Hematopoietic multipotent progenitor cell treated with erythropoietin and hydrocortisone succinate and interleukin-3 and kit ligand, for 15 days (in vitro differentiated cells): ENCODE measurements at places on chromosomes 4 and X.

DNA sequence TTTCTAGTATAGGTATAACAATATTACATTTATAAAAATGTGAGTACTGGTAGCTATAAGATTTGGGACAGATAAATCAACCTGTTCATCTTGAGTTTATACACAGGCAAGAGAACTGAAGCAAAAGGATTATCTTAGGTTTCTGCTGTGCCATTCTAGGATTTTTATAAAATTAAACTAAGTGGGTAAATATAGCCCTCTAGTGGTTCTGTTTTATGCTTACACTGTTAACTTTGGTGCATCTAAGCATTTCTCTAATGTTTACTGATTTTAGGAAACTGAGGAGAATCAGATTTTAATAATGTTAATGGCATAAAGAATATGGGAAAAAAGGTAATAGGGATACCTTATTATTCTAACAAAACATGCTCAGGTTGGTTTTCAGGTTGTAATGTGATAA lies 1.1 kb upstream of the RRH start:
- peak; percentile 58 for DNase-seq

DNA sequence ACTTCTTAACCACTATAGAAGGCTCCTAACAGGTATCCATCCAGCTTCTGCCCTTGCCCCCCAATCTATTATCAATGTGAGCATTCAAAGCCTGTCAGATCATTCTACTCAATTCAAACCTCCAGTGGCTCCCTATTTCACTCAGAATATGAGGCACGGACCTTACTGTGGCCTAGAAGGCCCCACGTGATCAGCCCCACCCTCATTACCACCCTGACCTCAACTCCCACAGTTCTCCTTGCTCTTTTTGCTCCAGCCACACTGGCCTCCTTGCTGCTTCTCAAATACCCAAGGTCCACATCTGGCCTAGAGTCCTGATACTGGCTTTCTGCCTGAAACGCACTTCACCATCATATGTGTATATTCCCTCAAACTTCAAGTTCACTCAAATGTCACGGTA lies 18.7 kb downstream of the SEPSECS start:
- DNase-seq: no peak

DNA sequence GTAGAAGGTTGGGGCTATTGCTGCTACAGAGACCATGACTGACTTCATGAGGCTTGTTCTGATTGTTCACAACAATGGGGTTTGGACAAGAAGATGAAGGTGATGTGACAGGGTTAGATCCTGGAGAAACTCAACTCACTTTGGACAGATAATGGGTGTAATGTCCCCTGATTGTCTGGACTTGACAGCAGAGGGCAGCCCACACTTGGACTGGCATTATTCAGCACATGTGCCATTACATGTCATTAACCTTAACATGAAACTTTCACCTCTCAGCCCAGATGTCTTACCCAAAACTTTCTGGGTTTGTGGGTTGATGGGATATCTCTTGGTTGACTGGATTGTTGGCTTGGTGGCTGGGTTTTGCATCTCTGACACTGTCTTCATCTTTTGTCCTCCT lies 101.5 kb downstream of the MXRA5 start:
- DNase-seq: no peak

DNA sequence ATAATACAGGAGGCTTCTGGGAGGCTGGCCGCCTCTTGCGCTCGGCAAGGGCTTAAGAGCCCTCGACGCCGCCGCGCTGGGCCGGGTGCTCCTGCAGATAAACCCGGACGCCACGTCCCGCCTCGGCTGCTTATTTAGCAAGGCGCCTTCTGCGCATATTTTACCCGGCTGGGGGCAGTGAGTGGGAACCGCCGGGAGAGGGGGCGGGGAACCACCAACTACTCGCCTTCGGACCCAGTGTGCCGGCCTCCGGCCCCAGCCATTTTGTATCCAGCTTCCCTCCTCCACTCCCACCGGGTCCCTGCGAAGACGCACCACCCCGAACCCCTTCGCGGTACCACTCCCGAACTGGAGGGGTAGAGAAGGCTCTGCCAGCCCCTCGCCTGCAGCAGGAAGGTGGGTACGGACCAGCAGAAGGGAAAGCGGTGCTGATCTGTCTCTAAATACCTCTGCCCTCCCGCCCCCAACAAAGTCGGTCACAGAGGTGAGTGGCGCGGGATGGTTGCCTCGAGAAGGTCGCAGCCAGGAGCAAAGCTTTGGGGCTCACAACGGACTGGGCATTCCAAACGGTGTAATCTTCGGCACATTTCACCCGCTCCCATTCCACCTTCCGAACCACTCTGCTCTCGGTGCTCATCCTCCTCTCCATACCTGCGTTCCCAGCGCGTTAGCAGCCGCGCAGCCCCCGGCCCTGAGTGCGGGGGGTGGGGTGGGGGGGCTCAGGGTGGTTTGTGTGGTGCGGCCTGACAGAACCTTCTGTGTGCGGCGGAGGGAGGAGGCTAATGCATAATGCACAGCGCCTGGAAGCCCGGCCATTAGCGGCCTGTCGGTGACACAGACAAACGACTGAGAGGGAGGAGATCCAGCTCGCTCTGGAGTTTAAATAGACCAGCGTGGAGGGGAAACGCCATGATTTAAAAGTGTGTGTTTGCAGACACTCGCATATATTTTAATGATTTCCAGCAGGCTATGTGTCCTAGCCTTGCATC lies 4.9 kb upstream of the BCOR start:
- no peak for DNase-seq

GRCh38 chrX:41180194-41180908 lies 95.1 kb downstream of the USP9X start:
- DNase-seq: peak; percentile 52

GRCh38 chr4:141713771-141714445 lies 77.5 kb downstream of the IL15 start:
- DNase-seq: no peak

GRCh38 chrX:100913111-100913510 lies 15.6 kb downstream of the XKRX start:
- no peak for DNase-seq

DNA sequence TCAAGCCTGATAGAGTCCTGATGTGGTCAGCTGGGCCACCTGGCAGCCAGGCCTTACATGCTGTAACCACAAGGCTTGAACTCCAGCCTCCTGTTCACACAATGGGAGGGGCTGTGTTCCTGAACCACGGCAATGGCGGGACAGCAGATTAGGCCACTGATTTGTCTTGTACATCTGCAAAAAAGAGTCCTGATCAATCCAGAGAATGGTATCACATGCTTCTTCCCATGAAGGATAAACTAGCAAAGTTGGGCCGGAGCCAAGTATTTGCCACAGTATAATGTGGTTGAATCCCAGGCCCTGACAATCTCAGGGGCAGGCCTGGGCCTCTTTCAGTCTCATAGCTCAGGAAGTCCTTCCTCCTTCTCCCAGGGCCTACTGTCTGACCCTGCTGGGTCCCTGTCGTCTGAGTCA lies 2182.5 kb upstream of the AGA start:
- no peak for DNase-seq

- DNase-seq: no peak
These were observed 77.6 kb downstream of the PDE5A start for GRCh38 chr4:119550857-119551532.

GRCh38 chr4:10743357-10743756 lies 58.8 kb upstream of the CLNK start:
- DNase-seq: no peak

GRCh38 chrX:64580605-64581004 lies 185.4 kb upstream of the MTMR8 start:
- no peak for DNase-seq

DNA sequence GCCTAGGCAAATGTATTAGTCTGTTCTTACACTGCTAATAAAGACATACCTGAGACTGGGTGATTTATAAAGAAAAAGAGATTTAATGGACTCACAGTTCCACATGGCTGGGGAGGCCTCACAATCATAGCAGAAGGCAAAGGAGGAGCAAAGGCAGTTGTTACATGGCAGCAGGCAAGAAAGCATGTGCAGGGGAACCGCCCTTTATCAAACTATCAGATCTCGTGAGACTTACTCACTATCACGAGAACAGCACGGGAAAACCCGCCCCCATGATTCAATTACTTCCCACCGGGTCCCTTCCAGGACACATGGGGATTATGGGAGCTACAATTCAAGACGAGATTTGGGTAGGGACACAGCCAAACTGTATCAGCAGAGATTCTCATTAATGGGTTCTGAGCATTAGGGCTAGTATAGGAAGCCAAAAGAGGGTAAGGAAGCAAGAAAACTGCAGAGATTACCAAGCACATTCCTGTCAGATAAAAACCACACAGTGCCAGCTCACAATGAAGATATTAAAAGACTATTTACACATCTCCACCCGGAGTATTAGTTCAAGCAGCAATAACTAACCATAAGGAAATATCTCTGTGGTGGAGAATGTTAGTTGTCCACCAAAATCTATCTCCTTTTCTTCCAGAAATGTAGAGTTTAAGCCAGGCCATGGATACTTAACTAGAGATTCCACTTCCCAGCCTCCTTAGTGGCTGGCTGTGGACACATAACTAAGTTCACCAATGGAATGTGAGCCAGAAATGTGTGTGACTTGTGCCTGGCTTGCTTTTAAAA lies 61.2 kb upstream of the HOPX start:
- no peak for DNase-seq

DNA sequence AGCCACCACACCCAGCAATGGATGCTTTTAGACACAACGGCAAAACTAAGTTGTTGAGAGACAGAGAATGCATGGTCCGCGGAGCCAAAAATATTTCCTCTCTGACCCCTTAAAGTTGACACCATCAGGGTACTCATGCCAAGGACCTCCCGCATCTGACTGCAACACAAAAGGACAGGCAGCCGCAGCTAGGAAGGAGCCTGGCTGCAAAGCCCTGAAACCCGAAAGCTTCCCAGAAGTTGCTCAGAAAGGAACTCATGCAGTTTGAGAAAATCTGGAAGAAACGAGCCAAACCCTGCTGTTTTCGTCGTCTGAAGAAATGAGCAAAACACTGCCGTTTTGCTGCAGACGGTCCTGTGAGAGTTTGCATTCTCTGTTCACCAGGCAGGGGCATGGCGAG lies 16.5 kb downstream of the DHRSX start:
- no peak for DNase-seq

GRCh38 chrX:77564823-77565222 lies 117.6 kb downstream of the FGF16 start:
- DNase-seq: no peak

DNA sequence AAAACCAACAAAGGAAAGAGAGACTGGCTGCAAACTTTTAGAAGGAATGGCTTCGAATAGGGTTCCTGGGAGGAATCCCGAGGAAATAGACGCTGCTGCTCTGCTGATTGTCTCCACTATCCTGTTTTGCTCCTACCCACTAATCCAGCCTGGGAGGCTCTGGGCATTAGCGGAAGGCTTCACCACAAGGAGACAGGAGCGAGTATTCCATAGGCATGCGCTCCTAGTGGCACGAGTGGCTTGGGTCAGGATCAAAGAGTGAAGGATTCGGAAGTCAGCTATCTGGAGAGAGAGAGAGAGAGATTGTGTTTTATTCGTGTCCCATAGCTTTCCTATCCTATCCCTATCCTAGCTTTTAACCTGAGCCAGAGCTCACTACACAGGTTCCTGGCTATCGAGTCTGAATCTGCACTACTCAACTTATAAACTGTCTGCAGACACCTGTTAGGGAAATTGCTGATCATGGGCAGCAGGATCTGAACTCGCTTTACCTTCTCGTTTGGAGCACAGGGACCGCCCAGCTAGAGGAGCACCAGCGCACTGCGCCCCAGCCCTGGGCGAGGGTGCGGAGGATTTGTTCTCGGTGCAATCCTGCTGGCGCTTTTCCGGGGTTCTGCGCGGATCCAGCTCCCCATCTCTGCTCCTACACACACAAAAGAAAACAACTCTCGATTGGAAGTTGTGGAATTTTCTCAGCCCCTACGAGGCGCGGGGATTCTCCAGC lies 740 bp upstream of the NPY2R start:
- no peak for DNase-seq

- peak; percentile 19 for DNase-seq
These were observed 1.3 kb downstream of the RBM10 start for GRCh38 chrX:47146121-47146935.

- no peak for DNase-seq
These were observed 19.8 kb downstream of the CPE start for GRCh38 chr4:165398570-165398969.

GRCh38 chr4:76457885-76458284 lies 22.9 kb downstream of the SHROOM3 start:
- DNase-seq: no peak

GRCh38 chr4:141356321-141356962 lies 135.7 kb downstream of the ZNF330 start:
- no peak for DNase-seq

GRCh38 chrX:25012433-25012735 lies 3.4 kb downstream of the ARX start:
- DNase-seq: no peak

DNA sequence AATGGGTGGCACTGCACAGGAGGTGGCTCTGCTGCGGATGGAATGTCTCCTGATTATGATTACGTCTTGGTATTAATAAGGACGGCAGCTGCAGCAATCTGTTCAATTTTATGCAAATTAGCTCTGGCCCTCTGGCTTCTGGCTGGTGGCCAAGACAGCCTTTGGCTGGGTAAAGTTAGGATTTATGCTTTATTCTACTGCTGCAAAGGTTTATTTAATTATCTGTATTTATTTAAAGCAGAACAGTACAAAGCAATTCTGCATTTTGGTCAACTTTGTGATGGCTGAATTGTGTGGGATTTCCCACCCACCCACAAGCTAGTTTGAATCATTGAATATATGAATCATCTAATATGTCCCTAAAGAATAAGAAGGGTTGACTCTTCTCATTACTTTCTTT lies 745.6 kb upstream of the FAM241A start:
- no peak for DNase-seq

DNA sequence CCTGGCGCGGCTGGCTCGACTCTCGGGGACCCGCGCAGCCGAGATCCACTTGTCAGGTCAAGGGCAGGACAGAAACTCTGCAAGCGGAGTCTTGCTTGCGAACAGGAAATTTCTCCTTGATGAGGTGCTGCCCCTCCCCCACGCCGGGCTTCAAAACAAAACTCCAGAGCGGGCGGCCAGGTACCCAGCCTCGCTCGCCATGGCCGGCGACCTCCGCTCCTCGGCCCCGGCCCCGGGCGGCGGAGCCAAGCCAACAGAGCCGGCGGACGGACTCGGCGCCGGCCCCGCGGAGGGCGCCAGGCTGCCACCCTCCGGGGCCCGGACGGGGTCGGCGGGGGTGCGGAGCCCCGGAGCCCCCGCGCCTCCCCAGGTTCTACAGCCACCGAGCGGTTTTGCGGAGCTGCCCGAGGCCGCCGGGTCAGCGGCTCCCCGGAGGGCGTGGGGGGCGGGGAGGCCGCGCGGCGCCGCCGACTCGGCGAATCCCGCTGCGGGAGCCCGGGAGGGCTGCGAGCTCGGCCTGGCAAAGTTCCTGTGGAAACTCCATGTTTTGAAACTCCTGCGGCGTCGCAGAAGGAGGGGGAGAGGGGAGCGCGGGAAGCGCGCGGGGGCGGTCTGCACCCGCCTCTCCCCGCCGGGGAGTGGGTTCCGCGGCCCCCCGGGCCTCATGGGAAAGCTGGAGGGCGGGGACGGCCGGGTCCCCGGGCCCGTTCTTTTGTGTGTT lies 11.7 kb upstream of the BCOR start:
- DNase-seq: no peak

GRCh38 chr4:157854819-157855218 lies 318.0 kb downstream of the GASK1B start:
- no peak for DNase-seq

GRCh38 chrX:147978931-147979330 lies 2.2 kb upstream of the FMR1NB start:
- no peak for DNase-seq
